ENCODE measurements at places on chromosomes 6 and 20. TPM values are rescaled to one million over a fixed set of nuclear protein-coding genes. Genes with fewer than 3 reads are reported as not detected.

MOXD1 gene
- total RNA-seq = not detected

FAM83C gene
- not detected for total RNA-seq

ADTRP gene
- total RNA-seq = 4.4 TPM

SNAP25 gene
- not detected for total RNA-seq

NFATC2 gene
- total RNA-seq = 34.9 TPM

SGK1 gene
- 128 TPM for total RNA-seq

TREM2 gene
- not detected for total RNA-seq

CNR1 gene
- not detected for total RNA-seq

EYS gene
- not detected for total RNA-seq

OXT gene
- total RNA-seq = 1.8 TPM

OR2H2 gene
- total RNA-seq = not detected

WFDC10B gene
- not detected for total RNA-seq

ISM1 gene
- total RNA-seq = 0.28 TPM

LTB gene
- 180 TPM for total RNA-seq

SGK2 gene
- total RNA-seq = 0.76 TPM

ZNF165 gene
- 5.6 TPM for total RNA-seq

CHD6 gene
- 122 TPM for total RNA-seq

FOXS1 gene
- total RNA-seq = not detected

ERVFRD-1 gene
- total RNA-seq = not detected

NRM gene
- total RNA-seq = 2.0 TPM

SIRPB1 gene
- 3.9 TPM for total RNA-seq

LY86 gene
- total RNA-seq = not detected

SLA2 gene
- 60.3 TPM for total RNA-seq

GJA10 gene
- not detected for total RNA-seq

SIRPG gene
- total RNA-seq = 17.1 TPM
